ENCODE measurements at places on chromosomes 4 and X.

DNA sequence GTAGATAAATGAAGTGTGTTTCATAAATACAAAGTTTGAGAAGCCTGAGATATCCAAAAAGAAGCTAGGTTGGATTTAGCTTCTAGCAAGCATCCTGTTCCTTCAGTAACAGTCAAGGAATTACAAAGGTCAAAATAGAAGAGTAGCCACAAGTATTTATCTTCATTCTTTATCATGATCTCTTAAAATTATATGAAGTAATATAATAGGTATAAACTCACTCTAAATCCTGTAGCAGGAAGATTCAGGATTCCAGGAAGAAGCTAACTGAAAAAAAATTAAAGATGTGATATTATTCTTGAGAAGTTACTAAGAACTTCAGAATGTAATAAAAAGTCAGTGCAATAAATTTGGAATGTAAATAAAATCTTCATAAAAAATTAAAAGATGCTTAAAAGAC is 31.1 kb upstream of the RXFP1 start:
- no peak for DNase-seq

- no peak for DNase-seq
These were observed 300.4 kb upstream of the CPEB2 start for GRCh38 chr4:14701896-14702295.

DNA sequence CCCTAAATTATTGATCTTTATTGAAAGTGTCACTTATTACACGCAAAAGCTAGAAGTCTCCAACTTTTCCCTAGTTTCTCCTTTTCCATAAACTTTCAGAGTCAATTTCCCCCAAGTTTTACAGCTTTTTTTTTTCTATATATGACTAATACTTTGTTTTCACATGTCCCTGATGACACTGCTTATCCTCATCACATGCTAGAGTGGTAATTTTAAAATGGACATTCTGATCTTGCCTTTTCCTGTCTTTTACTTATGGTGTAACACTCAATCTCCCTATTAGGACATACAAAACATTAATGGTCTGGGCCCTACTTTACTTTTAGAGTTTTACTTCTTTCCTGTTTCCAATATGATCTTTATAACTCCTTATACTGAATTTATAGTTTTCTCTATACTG is 112.6 kb downstream of the ANK2 start:
- DNase-seq, result no peak

DNA sequence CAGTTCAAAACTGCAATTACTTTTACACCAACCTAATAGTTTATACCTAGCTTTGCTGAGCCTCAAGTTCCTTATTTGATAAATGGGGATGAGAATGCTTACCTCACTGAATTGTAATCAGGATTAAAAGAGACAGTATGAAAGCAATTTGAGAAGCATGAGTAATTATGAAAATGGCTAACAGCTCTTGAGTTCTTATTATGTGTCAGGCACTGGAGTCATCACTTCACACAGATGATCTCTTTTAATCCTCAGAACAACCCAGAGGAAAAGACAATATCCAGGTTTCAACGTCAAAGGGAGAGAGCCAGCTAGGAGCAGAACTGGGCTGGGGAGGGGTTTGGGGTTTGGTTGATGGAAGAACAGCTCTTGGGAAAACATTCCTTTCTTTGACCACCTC is 221.0 kb upstream of the NWD2 start:
- no peak for DNase-seq

- no peak for DNase-seq
These were observed 185.5 kb upstream of the PSAPL1 start for GRCh38 chr4:7620086-7620813.

GRCh38 chr4:105496899-105497298 is 23.0 kb upstream of the PPA2 start:
- DNase-seq, result no peak

DNA sequence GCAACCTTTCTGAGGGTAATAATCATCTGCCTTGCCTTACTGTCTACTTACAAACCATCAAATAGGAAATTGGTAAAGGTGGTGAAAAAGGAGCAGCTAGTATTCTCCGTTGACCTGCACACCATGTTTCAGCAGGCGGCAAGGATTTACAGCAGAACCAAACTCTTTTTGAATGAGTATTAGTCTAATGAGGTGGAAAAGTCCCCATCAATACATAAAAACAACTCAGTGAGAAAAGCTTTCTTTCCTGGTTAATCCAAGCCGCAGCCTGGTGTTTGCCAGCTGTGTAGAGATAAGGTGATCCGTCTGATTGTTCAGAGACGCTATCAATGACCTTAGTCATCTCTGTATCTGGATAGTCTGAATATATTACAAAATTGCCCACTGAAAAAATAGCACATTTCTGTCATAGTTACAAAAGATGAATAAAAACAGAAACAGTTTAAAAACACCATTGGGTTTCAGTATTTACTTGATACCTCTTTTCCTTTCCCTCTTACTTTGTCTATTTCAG is 110.4 kb upstream of the TBC1D9 start:
- no peak for DNase-seq

- DNase-seq, result no peak
These were observed 28.7 kb downstream of the EFHC2 start for GRCh38 chrX:44314808-44315207.

GRCh38 chrX:129825746-129826505 is 17.8 kb downstream of the ZDHHC9 start:
- no peak for DNase-seq

DNA sequence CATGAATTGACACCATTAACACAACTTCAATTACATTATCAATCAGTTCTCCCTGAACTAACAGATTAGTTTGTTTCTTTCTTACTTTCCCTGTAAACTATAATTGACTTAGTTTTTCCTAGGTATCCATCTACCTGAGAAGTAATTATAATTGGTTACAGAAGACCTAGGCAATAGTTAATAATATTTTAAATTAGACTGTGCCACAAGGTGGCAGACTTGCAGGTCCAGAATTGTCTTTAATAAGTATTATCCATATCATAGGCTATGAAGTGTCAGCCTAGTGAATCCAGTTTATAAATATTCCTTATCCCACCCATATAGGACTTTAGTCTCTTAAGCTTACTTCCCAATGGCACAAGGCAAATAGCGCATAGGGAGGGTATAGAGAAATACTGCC is 48.9 kb upstream of the FAM47B start:
- DNase-seq, result no peak

DNA sequence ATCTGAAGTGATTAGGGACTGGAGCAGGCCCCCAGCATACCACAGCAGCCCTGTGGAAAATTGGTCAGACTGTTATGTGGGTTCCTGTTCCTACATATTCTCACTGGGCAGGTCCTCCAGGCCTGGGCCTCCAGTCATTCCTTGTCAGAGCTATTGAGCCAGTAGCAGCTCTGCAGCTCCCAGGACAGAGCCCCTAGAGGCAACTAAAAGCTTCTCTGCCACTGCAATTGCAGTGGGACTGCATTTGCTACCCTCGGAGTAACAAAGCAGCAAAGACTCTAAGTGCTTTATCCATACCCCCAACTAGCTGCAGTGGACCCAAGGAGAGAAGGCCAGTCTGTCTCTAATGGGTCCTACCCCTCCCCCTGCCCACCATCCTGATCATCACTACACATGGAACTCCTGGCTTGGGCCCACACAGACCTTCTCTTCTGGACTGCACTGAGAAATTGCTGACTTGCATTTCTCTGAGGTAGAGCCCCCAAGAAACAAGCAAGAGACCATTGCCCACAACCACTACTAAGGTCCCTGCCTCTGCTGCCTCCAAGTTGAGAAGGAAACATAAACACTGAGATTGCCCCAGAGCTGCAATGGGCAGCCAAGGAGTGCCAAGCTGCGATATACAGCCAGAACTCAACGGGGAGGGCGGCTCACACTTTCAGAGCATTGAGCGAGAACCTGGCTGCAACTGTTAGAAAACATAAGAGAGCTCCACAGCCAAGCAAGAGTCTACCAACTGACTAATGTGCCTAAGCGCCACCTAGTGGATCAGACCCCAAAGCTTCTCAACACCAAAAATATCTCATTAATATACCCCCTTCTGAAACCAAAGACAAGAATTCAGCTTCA is 738.7 kb upstream of the NDST4 start:
- DNase-seq, result no peak

GRCh38 chr4:2887343-2887742 is 43.7 kb downstream of the ADD1 start:
- no peak for DNase-seq

DNA sequence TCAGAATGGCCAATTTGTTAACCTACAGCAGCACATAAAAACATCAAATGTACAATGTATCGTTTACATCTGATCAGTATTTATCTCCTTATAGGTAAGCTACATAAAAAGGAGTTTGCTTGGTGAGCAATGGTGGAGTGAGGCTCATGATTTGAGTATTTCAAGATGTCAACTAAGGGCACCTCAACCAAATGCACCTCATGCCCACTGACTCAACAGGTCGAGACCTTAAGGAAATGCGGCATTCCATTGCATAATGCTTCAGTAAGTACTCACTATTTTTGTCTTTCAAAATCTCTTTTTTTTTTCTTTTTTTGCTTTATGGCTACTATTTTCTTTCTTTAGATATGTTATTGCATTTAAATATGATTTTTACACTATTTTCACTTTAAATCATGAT is 181.0 kb upstream of the TLL1 start:
- DNase-seq, result no peak

Data from activated CD8-positive, alpha-beta memory T cell treated with anti-CD3 and anti-CD28 coated beads, Interleukin-2, amount 10 ng/mL, durations not matched to agents 7 days and 5 days (primary cell).